ENCODE measurements at places on chromosomes 4 and X. TPM values are rescaled to one million over a fixed set of nuclear protein-coding genes. Genes with fewer than 3 reads are reported as not detected.

DNA sequence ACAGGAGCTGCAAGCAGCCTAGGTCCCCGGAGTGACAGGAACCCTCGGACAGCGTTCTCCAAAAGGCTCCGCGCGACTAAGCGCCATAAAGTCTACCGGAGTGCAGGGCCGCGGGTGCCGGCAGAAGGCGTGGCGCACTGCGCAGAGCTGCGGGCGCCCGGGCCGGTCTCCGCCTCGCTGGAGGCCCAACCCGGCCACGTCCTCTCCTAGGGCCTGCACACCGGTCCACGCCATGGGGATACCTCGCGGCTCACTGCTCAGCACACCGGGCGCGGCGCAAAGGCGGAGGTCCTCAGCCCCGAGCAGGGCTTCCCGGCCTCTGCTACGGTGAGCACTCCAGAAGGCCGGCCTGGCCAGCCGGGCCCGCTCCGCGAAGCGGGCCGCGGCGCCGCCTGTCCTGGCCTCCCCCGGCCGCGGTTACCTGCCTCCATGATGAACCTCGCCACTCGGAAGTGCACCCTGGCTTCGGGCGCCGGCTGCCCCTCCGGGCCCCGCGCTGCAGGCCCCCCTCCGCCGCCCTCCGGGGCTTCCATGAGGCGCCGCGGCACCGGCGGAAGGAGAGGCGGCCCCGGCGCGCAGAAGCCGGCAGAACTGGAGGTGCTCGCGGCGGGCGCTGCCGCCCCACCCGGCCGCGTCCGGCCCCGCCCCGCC, at the start of gene CCNQ:
Gene CCNQ, minus strand, starts transcription at position 599 of the 651 bp plus-strand sequence. Its CDS starts 66 bp downstream, at position 533.
- DNase-seq, result peak; percentile 17

- peak; percentile 89 for DNase-seq
Measured at GRCh38 chr4:183797011-183797444, 108.1 kb upstream of the STOX2 start.

DNA sequence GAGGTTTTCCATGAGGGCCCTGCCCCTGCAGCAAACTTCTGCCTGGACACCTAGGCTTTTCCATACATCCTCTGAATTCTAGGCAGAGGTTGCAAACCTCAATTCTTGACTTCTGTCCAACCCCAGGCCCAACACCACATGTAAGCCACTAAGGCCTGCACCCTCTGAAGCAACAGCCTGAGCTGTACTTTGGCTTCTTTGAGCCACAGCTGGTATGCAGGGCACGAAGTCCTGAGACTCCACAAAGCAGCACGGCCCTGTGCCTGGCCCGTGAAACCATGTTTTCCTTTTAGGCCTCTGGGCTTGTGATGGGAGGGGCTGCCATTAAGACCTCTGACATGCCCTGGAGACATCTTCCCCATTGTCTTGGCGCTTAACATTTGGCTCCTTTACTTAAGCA, 728.4 kb upstream of the FTHL17 start:
- DNase-seq, result no peak

DNA sequence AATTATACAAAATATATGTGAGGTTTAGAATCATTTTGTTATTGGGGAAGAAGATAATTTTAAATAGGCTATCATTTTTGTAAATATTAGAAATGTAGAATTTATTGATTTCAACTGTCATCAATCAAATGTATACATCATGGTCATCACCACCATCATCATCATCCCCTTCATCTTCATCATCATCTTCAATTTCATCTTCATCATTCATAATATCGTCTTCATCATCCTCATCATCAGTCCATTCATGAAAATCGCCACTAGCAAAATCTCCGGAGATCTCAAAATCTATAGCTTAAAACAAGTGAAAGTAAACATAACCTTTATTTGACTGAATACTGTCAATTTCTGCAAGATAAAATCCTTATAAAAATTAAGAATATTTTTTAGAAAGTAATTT, 499.5 kb downstream of the SPOCK3 start:
- DNase-seq, result no peak

GRCh38 chrX:1212532-1212931, at the start of gene CRLF2:
CRLF2 (minus strand) TSS chrX:1212649; CDS start chrX:1212634, 15 bp downstream.
- no peak for DNase-seq

GRCh38 chrX:91080822-91081221, 353.8 kb upstream of the PABPC5 start:
- no peak for DNase-seq

- no peak for DNase-seq
Measured at GRCh38 chr4:47493238-47494123, 8.4 kb downstream of the ATP10D start.

DNA sequence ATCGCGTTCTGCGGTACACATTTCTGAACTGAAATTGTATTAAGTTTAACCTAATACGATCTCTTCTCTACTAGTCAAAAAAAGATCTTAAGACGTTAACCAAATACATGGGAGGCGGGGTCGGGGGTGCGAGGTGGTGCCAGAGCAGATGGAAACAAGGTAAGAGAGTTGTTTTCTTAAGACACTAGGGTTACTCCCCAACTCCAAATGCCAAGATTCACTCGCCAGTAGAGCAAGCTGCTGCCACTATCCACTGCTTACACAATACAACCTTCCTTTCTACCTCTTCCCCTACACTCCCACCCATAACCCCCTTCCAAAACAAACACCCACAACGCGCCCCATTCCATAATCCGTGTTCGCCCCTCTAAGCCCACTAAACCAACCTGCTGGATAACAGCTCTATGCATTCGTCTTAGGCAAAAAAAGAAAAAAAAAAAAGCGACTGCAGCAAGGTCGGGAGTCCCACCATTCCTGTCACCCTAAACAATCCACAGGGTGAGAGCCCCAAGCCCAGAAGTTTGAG, 1.3 kb downstream of the LCORL start:
- DNase-seq, result peak; percentile 34

DNA sequence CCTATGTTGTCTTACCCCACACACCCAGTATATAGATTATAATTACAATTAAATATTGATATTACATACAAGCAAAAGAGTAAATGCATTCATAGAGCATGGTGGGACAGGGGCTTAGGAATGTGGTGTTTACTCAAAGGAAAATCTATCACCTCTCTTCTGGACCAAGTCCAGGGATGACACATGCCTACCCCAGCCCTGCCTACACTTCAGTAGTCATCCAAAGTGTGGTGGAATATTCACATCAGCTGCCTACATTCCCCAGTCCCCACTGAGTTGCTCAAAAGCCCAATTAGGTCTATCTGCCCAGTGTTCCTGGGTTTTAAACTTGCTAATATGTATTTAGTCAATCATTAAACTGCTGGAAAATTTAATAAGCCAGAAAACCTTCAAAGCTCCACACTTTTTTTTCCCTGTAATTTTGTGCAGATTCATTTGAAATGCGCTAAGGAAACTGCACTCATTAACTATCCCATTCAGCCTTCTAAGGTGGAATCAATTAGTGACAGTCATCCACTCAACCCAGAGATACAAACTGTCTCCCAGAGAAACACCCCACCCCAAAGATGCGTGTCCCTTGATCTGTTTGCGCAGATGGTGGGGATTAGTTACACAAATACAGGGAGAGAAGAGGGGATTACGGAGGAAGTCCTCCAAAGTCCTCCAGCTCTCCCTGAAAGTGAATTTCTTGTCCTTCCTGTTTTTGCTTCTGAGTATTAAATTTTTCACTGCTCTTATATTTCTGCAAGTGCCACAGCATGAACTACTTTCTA, 91.7 kb upstream of the KDR start:
- no peak for DNase-seq

- no peak for DNase-seq
Measured at GRCh38 chr4:88722276-88722780, 24.7 kb upstream of the NAP1L5 start.

DNA sequence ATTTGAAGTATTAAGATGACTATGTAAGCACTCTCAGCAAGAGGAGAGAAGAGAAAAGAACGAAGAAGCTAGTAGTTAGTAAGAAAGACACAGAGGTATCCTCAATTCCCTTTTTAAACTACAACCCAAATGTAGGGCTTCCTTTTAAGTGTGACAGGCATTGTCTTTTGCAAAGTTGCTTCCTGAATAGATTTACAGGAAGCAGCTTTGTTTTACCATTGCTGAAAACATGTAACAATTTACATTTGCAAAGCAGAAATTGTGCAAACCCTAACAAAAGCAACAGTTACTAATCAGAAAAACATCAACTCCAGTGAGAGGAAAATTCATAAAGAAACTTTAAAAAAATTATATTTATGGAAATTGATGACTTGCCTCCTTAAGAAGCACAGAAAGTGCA, 96.4 kb downstream of the FAM13A start:
- no peak for DNase-seq

- DNase-seq, result no peak
Measured at GRCh38 chr4:103996064-103996463, 276.3 kb upstream of the TACR3 start.

DNA sequence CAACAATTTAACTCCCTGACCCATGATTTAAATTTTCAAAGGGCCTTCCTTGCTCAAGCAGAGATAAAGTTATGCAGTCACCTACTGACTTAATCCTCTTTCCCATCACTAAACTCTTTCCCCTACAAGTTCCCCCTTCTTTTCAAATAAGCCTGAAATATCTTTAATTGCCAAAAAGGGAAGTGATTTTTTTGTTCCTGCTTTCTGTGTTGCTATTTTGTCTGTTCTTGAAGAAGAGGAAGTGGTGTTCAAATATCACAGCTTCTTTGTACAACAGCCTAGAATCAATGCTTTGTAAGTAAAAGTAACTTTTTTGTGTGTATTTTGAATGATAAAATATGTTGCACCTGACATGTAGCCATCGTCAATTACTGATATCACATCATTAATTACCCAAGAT, 595.9 kb downstream of the CENPC start:
- DNase-seq, result no peak

GRCh38 chrX:111914398-111915090, 38.6 kb downstream of the TRPC5OS start:
- no peak for DNase-seq

DNA sequence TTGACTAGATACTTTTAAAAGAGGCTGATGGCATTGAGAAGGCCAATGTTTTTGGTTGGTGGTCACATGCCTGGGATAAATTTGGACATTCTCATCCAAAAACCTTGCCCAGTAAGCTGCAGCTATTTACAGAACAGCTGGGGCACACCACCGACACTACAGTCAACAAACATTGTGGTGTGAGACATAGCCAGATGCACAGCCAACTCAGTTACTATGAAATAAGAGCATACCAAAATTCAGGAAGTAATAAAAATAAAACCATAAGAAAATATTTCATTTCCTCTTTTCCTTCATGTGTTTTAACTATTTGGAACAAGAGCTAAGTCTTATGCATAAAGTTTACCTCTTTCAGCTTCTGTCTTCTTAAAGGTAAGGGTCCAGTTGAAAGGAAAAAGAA, 8.8 kb downstream of the PPM1K start:
- DNase-seq, result no peak

GRCh38 chr4:86967798-86968197, 33.0 kb downstream of the AFF1 start:
- DNase-seq, result no peak

DNA sequence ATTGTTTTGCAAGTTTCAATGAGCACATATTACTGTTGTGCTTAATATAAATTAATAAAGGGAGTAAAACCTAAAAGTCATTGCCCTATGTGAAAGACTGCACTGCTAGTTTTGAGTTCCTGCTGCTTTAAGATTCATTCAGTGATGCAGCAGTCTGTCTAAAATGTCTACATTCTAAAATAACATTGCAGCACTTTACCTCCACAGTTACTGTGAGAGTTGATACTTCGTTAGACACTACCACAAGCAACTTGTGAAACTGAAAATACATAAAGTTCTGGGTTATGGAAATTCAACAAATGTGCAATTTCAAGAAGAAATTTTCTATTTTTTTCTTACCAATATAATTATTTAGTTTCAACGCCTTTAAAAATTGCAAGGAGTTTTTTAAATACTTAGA, 1175.2 kb upstream of the DIAPH2 start:
- no peak for DNase-seq

DNA sequence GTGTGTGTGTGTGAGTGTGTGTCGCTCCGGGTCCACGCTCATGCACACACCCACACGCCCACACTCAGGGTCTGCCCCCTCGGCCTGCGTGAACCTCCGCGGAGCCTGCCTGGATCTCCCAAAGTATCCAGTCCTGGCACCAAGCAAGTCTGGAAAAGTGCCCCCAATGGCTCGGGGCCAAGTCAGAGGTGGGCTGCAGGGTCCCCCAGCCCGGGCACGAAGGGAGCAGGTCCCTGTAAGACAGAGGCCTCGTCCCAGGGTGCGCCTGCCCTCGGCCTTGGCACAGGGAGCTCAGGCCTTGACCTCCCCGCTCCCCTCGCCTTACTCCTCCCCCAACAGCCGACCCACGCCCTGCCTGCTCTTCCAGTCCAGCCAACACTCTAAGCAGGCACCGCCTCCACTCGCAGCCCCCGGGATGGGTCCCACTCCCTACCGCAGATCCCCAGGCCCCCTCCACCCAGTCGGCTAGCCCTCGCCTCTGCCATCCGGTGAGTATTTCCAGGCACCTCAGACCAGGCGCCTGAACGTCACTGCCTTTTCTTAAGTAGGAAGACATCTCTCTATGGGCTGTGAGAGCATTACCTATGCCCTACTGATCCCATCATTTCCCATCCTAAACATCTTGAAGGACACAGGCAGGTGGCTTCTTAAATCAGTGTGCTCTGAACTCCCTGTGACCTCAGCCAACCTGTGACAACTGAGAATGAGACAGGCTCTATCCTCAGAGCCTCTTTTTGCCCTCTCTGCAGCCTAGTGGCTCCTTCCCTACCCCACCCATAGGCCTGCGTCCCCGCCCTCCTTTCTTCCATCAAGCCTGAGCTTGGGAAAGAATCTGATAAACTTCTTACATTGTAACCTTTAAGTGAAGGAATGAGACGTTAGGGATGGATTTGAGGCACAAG, 704 bp downstream of the FAM114A1 start:
- peak; percentile 29 for DNase-seq

DNA sequence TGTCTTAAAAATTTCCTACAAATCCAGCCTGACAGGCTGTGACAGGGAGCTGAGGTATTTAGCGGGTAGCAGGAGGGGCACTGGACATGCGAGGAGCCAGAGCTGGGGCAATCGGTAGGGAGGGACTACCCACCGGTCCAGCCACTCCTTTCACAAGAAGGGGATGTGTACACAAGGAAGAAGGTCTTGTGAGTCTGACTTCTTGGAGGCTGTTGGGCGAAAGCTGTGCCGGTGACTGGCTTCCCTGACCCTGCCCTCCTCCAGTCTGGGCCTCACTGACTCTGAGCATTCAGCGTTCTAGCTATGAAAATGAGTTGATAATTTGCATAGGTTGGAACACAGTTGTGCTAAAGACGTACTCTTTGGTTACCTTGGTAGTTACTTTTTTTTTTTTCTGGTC, 12.7 kb upstream of the CXCL8 start:
- no peak for DNase-seq

Gene GLRA2
- not detected for total RNA-seq

Gene SUPT20HL2
- not detected for total RNA-seq

Gene AKAP4
- not detected for total RNA-seq

Gene P2RY10
- total RNA-seq, result 0.78 TPM

Gene PPA2
- 182 TPM for total RNA-seq

Gene NAP1L2
- total RNA-seq, result 13.9 TPM

Gene GC
- not detected for total RNA-seq

Gene CTBP1
- total RNA-seq, result 190 TPM

Gene ARSJ
- total RNA-seq, result 3.4 TPM

Gene PPEF1
- total RNA-seq, result not detected

Gene MAP3K15
- total RNA-seq, result not detected

Gene SLC49A3
- total RNA-seq, result 14.9 TPM
